Activated CD4-positive, alpha-beta T cell treated with anti-CD3 and anti-CD28 coated beads for 36 hours (primary cell): ENCODE measurements at places on chromosomes 3 and 15. TPM values are rescaled to one million over a fixed set of nuclear protein-coding genes. Genes with fewer than 3 reads are reported as not detected.

Gene CCR3
- not detected for total RNA-seq

Gene GRK7
- not detected for total RNA-seq

Gene PTPRG
- total RNA-seq, result 0.32 TPM

Gene FEZF2
- not detected for total RNA-seq

Gene CIAO2A
- total RNA-seq, result 95.5 TPM

Gene ENTPD3
- not detected for total RNA-seq

Gene NR2E3
- total RNA-seq, result not detected

Gene BNC1
- not detected for total RNA-seq

DNA sequence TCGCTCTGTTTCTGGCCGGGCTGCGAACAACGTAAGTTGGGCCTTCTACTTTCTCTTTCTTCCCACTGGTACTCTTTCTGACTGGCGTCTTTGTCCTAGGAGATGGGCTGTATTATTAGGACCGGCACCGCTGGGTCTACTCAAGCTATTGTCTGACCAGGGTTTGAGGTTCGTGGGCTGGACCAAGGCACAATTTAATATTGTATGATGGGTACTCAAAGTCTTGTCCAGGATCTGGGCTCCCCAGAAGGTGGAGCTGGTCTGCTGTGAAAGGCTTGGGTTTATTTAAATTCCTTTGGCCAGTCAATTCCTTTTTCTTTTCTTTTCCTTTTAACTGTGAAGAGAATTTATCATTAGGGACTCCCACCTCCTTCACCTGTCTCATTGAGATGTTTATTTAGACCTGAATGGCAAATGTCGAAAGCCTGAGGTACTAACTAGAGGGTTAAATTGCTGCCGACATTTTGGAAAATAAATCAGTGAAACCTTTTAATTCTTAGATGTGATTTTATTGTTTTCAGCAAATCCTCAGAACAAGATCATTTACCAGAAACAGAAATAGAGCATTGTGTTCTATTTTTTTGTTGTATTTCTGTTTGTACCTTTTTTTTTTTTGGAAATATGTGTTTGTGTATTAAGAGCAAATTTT lies 410 bp downstream of the LRRC49 start:
- H3K4me1 ChIP-seq, result peaks cover 9% of the 10 kb centered on the region
- DNase-seq, result peak; percentile 13
- no peaks in the 10 kb centered on the region for H3K36me3 ChIP-seq
- H3K27me3 ChIP-seq, result peaks cover 41% of the 10 kb centered on the region

GRCh38 chr15:41894251-41894790 lies 468 bp upstream of the SPTBN5 start:
- peaks cover 29% of the 10 kb centered on the region for H3K4me1 ChIP-seq
- no peaks in the 10 kb centered on the region for H3K27me3 ChIP-seq
- peaks cover 8% of the 10 kb centered on the region for H3K36me3 ChIP-seq
- DNase-seq, result no peak

- H3K4me1 ChIP-seq, result peaks cover 6% of the 10 kb centered on the region
- no peak overlapping the region for H3K4me3 ChIP-seq
- H3K27me3 ChIP-seq, result no peaks in the 10 kb centered on the region
- H3K36me3 ChIP-seq, result peaks cover 23% of the 10 kb centered on the region
- no peak for DNase-seq
- H3K27ac ChIP-seq, result no peak overlapping the region
These were observed 29.1 kb downstream of the AAGAB start for GRCh38 chr15:67225336-67225735.

- no peak for DNase-seq
- H3K36me3 ChIP-seq, result no peaks in the 10 kb centered on the region
- peaks cover 17% of the 10 kb centered on the region for H3K4me1 ChIP-seq
These were observed 2.8 kb downstream of the EPHB1 start for GRCh38 chr3:134797741-134798451.

DNA sequence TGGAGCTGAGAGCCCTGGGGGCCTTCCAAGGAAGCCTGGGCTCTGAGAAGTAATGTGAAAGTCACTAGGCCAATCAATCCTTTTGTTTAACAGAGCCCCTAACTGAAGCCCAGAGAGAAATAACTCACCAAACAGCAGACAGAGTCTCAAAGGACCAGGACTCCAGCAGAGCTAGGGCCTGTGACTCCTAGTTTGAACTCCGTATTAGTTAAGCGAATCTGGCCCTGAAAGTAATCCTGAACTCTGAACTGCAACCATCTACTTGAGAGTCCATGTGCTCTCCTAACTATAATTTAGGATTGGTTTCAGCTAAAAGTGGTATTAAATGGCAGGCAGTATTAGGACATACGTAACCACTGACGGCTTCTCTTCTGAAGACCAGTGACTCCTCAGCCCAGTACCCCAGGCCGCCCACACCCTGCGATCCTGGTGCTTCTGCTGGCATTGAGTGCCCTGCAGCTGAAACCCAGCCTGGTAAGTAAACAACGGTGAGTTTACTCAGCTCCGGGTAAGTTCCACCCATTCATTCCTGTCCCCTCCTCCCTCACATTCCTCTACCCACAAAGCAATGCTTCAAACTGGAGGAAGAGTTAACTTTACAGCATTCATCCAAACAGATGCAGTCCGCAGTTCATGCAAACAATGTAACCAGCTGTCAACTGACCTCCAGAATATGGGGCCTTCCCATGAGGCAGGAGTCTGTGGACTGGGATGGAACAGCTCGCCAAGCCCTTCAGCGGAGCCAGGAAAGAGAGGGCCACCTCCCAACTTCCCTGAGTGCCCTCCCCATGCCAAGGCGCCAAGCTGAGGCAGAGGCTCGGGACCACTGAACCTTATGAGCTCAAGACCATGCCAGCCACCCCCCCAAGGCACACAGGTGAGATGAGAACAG lies 7.3 kb downstream of the MYO5C start:
- peaks cover 8% of the 10 kb centered on the region for H3K27me3 ChIP-seq
- H3K4me1 ChIP-seq, result peaks cover 2% of the 10 kb centered on the region
- H3K36me3 ChIP-seq, result no peaks in the 10 kb centered on the region
- no peak for DNase-seq

GRCh38 chr3:108495717-108496116 lies 14.7 kb downstream of the MYH15 start:
- no peaks in the 10 kb centered on the region for H3K4me1 ChIP-seq
- no peaks in the 10 kb centered on the region for H3K27me3 ChIP-seq
- H3K4me3 ChIP-seq, result no peak overlapping the region
- no peak overlapping the region for H3K27ac ChIP-seq

GRCh38 chr15:91966194-91966552 lies 112.7 kb downstream of the SLCO3A1 start:
- H3K4me1 ChIP-seq, result peaks cover 12% of the 10 kb centered on the region
- no peaks in the 10 kb centered on the region for H3K27me3 ChIP-seq
- no peak overlapping the region for H3K4me3 ChIP-seq
- no peaks in the 10 kb centered on the region for H3K36me3 ChIP-seq

- peaks cover 4% of the 10 kb centered on the region for H3K27me3 ChIP-seq
- H3K36me3 ChIP-seq, result no peaks in the 10 kb centered on the region
- H3K4me3 ChIP-seq, result no peak overlapping the region
- H3K27ac ChIP-seq, result no peak overlapping the region
These were observed 117.8 kb upstream of the IQSEC1 start for GRCh38 chr3:13191016-13191415.

- H3K27ac ChIP-seq, result no peak overlapping the region
- no peaks in the 10 kb centered on the region for H3K4me1 ChIP-seq
- H3K4me3 ChIP-seq, result no peak overlapping the region
- H3K36me3 ChIP-seq, result no peaks in the 10 kb centered on the region
These were observed 42.2 kb upstream of the TJP1 start for GRCh38 chr15:29864501-29864900.

GRCh38 chr3:81651139-81651538 lies 110.3 kb downstream of the GBE1 start:
- no peaks in the 10 kb centered on the region for H3K4me1 ChIP-seq
- no peaks in the 10 kb centered on the region for H3K36me3 ChIP-seq
- no peak overlapping the region for H3K4me3 ChIP-seq
- no peak overlapping the region for H3K27ac ChIP-seq

DNA sequence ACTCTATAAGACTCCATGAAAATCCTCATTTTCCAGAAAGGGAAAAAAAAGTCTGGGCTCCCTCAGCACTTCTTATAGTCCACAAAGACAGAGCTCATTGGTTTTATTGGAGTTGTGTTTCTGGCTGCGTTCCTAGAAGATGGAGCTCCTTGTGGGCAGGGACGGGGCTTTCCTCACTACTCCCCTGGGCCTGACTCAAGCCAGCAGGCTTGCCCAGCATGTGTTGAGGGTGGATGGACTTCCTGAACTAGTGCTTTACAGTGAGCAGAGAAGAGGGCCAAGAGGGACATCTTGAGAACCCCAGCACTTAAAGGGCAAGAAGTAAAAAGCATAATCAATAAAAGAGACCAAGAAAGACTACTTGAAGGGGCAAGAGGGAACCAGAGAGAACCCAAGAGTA lies 43.2 kb upstream of the EPHB1 start:
- DNase-seq, result no peak
- H3K4me3 ChIP-seq, result no peak overlapping the region
- peaks cover 12% of the 10 kb centered on the region for H3K27me3 ChIP-seq
- no peaks in the 10 kb centered on the region for H3K36me3 ChIP-seq
- no peaks in the 10 kb centered on the region for H3K4me1 ChIP-seq
- H3K27ac ChIP-seq, result no peak overlapping the region

DNA sequence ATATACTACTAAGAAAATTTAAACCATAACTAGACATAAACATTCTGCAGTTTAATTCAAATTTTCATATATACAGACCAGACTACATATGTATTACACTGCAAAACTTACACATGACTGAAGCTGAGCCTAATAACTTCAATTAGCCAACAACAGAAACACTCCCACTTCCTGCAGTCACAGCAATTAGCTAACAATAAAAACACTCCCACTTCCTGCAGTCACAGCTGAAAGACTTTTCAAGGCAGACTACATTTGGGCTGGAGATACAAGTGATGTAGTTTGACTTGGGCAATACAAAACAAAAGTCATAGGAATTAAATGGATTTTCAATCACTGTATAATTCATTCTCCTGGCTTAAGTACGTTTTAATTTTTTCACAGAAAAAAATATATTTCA lies 10.3 kb downstream of the TM2D3 start:
- no peaks in the 10 kb centered on the region for H3K27me3 ChIP-seq
- peaks cover 55% of the 10 kb centered on the region for H3K36me3 ChIP-seq
- DNase-seq, result no peak
- H3K4me3 ChIP-seq, result no peak overlapping the region

GRCh38 chr3:10551821-10552630 lies 46.6 kb upstream of the ATP2B2 start:
- no peaks in the 10 kb centered on the region for H3K36me3 ChIP-seq
- H3K27ac ChIP-seq, result peak overlapping the region; percentile 83
- DNase-seq, result peak; percentile 95
- peak overlapping the region; percentile 31 for H3K4me3 ChIP-seq
